ENCODE measurements at places on chromosomes 3 and 15. TPM values are rescaled to one million over a fixed set of nuclear protein-coding genes. Genes with fewer than 3 reads are reported as not detected.
A peak's percentile ranks its signal among the peaks of the same experiment; 100 is the strongest.

The PKM gene
- total RNA-seq = 2,571 TPM

The HRG gene
- not detected for total RNA-seq

The GABRR3 gene
- not detected for total RNA-seq

The SEMA5B gene
- 0.40 TPM for total RNA-seq

The CCRL2 gene
- total RNA-seq = 3.7 TPM

DNA sequence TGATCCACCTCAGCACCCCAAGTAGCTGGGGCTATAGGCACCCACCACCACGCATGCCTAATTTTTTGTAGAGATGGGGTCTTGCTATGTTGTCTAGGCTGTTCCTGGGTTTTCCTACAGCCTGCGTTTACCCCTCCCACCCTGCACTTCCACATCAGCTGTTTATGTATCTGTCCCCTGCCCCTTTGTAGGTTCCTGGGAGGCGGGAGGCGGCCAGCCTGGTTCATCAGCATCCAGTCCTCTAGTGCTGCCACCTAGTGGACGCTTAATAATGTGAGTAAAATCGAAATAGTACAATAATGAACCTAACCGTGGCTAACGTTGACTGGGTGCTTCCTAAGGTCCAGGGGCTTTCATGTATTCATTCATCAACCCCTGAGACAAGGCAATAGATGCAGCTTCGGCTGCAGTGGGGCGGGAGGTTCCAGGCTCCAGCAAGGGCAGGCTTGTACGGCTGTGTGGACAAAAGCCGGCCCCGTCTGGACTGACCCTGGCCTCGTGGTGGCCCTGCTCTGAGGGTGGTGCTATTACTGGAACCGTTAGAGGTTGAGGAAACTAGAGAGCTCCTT lies 1.2 kb upstream of the LCTL start:
- ATAC-seq = peak; percentile 74

GRCh38 chr3:98906230-98906629 lies 4.7 kb upstream of the DCBLD2 start:
- no peak for ATAC-seq

DNA sequence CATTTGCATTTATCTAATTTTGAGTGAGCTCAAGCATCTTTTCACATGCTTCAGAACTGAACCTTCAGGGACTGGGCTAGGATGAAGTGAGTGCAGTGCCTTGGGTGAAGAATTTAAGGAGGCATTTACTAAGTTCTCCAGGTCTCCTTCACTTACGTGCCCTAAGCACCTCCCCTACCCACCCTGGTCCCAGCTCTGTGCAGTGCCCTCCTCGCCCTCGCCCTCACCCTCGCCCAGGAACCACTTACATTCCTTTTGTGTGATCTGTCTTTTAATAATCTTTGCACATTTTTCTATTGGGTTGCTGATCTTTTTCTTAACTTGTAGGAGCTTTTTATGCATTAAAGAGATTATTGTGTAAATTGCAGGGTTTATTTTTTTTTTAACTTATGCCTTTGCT lies 322.6 kb downstream of the THSD4 start:
- ATAC-seq = no peak

DNA sequence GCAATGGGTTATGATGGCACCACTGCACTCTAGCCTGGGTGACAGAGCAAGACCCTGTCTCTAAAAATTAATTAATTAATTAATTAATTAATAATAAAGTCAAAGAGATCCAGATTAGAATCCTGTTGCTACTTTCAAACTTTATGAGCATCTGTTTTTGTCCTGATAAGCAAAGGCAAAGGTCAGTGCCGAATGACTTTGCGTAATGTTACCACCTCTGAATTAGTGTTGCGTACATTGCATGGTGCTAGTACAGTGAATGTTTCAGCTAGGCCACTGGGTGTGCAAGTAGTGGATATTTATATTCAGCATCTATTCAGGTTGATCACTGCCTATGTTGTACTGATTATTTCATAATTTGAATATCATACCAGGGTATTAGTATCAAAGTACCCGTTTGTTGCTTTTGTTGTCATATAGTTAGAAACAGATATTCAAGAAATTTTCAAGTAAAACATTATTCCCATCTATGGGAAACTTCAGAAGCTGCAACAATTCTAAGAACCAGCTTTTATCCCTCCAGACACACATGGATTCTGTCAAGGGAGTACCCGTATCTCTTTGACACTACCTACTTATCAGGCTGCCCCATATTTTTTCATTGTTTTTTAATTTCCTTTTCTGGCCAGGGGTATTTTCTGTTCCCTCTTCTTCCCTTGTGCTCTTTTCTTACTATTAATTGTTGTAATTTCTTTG lies 127.1 kb upstream of the GRM7 start:
- no peak for ATAC-seq

- no peak for ATAC-seq
These were observed 22.2 kb downstream of the UACA start for GRCh38 chr15:70741107-70741531.

DNA sequence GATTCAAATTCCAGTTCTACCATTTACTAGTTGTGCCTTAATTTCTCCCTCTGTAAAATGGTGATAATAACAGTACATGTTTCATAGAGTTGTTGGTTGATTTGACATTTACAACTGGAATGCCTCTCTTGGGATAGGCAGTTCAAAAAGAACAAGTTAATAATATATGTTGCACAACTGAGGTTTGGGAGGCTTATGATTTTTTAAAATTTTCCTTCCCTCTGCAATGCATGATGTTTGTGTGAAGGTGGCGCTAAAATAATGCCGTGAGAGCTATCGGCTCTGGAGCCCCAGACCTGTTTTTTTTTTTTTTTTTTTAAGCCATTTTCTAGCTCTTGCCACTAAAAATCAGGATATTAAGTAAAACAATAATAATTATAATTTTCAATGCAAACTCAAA lies 18.6 kb downstream of the DNAJB11 start:
- ATAC-seq = no peak

DNA sequence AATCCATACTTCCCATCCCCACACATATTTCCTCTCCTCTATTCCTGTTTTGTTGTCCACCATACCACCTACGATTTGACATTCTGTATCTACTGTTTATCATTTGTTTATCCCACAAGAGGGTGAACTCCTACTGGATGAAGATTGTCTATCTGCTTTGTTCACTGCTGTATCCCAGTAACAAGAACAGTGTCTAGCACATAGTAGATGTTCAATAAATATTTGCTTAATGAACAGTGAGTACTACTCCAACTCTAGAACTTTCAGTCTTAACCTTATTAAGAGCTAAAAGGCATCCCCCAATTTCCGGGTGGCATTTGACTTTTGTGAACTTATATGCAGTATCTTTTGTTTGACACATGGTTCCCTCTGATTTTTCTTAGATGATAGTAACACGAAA lies 1.3 kb downstream of the PYGO1 start:
- ATAC-seq = no peak

DNA sequence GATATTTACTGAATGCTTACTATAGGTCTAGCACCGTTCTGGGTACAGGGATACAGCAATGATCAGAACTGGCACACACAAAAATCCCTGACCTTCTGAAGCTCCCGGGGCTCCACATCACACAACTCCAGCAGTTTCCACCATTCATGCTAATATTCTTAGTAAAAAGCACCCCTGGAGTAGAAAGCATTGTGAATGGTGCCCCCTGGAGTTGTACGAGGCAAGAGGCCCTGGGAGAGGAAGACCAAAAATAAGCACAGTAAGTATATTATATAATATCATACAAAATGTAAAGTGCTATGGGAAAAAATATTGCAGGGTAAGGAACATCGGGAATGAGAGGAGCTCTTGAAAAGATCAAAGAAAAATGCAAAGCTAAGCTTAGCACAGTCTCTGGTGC lies 790 bp upstream of the SRGAP3 start:
- no peak for ATAC-seq

DNA sequence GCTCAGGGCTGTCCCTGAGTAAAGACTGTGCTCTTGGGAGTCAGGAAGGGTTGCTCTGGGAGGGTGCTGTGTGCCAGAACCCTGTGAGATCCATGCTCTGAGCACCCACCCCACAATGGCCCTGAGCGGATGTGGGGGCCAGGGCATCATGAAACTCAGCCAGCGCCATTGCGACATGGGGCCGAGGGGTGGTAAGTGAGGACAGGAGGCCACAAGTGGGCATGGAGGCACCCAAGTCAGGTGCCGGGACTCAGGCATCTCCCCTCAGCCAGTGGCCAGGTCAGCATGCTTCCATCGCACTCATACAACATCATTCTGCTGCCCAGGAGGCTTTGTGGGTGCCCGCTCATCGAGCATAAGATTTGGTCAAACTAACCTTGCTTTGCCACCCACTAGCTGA lies 19.6 kb downstream of the ATP2B2 start:
- ATAC-seq = no peak

DNA sequence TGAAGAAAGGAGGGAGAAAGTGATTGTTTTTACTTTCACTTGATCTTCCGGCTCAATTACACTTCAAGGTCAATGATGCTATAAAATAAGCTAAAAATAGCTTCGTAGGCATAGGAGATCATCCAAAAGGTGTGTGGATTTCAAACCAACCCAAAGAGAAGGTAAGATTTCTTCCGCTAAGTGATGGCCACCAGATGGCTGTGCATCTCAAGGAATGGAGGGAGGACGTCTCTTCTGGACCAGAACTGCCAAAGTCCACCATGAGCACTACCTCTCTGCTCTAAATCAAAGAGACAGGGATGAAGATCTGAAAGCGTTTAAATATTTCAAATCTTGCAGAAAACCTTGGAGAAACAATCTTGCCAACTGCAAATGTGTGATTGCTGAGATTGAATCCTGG lies 199.1 kb upstream of the ZPLD1 start:
- no peak for ATAC-seq

DNA sequence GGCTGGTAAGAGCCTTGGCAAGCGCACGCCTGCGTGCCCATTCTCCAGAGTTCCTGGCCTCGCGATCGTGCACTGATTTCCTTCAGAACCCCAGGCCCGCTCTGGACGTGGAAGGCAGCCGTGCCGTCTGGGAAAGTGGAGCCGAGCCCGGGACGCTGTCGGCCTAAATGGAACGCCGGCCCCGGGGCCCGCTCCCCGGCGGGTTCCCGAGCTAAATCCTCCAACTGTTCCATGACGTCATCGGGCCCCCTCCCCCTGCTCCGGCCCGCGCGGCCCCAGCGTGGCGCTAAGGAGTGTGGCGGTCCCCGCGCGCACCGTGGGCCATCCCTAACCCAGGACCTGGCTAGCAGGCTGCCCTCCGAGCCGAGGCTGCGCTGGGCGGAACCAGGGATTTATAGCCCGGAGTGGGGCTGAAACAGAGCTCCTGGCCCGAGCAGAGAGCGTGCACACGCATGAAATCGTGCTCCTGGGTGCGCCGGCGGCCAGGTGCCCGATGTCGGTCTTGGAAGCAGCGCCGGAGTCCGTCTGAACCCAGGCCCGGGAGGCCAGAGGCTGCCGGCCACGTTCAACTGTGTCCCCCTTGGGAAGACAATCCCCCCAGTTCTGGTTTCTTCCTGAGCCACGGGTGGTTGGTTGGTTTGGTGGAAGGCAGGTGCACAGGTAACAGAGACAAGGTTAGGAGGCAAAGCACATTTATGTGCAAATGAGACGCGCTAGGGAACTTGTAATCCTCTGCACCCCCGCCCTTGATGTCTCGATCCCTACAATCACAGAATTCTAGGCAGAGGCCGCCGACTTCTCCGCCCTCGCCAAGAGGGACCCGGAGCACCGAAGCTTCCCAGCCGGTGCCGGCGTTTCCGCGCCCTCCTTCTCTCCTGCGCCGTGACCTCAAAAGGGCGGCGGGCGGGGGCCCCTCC lies 84.9 kb upstream of the ETV5 start:
- ATAC-seq = no peak

DNA sequence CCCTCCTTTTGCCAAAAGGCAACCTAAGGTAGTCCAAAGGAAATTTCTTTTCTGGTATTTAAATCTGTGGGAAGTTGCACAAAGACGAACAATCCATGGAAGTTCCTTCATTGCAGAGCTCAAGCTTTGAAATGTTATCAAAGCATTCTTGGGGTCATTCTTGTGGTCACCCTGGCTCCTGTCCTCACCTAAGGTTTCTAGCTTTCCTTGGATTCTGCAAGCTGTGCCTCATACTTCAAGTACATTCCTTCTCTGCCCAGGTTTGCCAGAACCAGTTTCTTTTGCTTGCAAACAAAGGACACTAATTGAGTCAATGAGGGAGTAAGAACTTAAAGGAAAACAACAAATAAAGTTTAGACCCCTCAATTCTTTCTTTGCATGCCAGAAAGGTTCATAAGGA lies 329.8 kb upstream of the PDZRN3 start:
- ATAC-seq = no peak

DNA sequence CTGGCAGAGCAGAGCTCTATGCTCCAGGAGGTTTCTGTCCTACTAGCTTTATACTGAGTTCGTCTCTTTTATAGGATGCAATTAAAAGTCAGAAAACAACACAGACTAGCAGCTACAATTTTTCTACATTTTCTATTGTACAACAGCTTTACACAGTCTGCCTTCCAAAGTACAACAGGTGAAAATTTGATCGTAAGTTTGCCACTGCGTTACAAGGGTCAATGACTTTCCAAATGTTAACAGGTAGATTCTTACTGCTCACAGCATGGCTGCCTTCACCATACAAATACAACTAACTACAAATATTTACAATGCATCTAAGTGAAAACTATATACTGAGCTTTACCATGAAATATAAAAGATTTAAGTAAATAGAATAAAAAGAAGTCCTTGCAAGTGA lies 268.6 kb upstream of the SLCO3A1 start:
- ATAC-seq = no peak
